ENCODE measurements at places on chromosomes 6 and 20.

- no peak for DNase-seq
Observed at GRCh38 chr20:34988191-34988540, 32.5 kb downstream of the MYH7B start.

- DNase-seq: no peak
Observed at GRCh38 chr6:103105686-103106085, 1712.2 kb downstream of the GRIK2 start.

- no peak for DNase-seq
Observed at GRCh38 chr6:4503700-4504099, 272.5 kb upstream of the CDYL start.

GRCh38 chr6:90753820-90754643 is 167.2 kb upstream of the MAP3K7 start:
- no peak for DNase-seq

DNA sequence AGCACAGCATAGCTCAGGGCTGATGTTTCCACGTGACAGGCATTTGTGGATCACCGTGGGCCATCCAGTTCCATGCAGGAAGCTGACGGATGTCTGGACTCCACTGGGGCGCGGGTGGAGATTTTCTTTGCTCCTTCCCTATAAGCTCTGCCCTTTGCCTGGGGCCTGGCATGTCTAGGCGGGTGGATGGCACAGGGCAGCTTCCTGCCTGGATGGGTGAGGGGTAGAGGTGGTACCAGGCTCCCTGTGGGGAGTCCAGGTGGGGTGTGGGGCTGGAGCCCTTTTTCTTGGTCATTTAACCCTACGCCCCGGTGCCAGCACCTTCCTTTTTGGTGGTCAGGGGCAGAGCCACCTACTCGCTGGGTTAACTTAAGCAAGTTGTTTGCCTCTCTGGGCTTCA is 10.4 kb downstream of the FAM110A start:
- DNase-seq: no peak

DNA sequence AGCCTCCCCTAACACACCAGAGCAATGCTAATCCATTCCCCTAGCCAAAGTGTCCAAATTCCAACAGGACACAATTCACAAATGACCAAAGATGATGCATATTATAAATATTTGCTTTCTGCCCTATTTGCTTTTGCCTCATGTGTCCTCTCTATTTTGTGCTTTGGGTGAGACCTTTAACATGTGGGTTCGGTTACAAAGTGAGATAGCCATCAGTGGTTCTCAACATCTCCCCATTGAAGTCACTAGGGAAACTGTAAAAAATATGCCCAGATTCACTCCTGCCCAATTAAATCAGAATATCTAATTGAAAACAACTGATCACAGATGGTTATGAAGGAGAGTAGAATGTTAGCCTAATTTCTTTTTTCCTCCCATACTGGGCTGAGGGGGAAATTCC is 159.2 kb downstream of the MTFR2 start:
- no peak for DNase-seq

DNA sequence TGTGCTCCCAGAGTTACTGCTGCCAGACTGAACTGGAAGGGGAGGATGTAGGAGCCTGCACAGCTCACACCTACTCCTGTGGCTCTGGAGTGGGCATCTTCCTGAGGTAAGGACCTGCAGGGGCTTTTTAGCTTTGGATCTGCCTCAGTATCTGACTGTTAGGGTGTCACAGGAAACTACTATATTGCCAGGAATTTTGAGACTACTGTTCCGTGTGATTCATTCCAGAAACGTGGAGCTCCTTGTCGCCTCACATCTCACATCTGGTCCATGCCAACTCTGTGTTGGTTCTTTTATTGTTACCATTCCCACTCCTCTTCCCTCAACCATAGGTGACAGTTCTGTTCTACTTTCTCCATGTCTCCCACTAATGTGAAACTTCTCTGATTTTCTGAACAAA is 34.1 kb downstream of the PRPH2 start:
- no peak for DNase-seq
